ENCODE measurements at places on chromosomes 5 and 9.

- DNase-seq = no peak
Measured at GRCh38 chr5:84281383-84281782, 103.3 kb downstream of the EDIL3 start.

GRCh38 chr9:121285835-121286687 lies 18.1 kb downstream of the GSN start:
- peak; percentile 38 for DNase-seq

DNA sequence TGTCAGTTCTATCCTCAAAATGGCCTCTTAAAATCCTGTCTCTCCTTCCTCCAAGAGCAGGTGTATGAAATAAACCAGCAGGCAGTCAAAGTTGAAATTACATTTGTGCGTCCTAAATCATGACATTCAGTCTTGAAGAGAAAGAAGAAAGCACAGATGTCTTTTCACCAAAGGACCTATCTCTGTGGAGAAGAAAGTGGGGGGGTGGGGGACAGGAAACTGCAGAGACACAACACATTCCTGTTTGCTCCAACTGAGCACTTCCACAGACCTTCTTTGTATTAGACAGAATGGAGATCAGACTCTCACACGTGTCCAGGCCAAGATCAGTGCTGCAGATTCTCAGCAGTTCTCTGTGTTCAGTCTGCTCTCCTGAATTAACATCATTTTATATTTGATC lies 471.9 kb upstream of the RGMB start:
- no peak for DNase-seq

GRCh38 chr5:148986636-148987035 lies 76.2 kb downstream of the SH3TC2 start:
- no peak for DNase-seq

GRCh38 chr9:30937106-30937505 lies 1447.3 kb upstream of the ACO1 start:
- no peak for DNase-seq

DNA sequence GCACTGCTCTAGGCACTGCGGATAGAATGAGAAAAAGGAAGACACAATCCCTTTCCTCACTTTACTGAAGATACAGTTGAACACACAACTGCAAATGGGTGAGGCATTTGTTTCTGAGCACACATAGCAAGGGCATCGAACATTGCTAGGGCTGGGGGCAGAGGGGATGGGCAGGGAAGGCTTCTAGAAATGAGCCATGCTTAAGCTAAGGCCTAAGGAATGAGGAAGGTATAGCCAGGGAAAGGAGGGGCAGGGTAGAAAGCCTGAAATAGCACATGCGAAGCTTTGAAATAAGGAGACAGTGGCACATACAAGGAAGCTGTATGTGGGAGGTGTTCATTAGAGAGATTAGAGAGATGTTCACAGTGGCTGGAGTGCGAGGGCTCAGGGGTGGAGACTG lies 92.7 kb downstream of the KIF4B start:
- DNase-seq = no peak

GRCh38 chr9:107983762-107984161 lies 494.2 kb upstream of the KLF4 start:
- DNase-seq = no peak

DNA sequence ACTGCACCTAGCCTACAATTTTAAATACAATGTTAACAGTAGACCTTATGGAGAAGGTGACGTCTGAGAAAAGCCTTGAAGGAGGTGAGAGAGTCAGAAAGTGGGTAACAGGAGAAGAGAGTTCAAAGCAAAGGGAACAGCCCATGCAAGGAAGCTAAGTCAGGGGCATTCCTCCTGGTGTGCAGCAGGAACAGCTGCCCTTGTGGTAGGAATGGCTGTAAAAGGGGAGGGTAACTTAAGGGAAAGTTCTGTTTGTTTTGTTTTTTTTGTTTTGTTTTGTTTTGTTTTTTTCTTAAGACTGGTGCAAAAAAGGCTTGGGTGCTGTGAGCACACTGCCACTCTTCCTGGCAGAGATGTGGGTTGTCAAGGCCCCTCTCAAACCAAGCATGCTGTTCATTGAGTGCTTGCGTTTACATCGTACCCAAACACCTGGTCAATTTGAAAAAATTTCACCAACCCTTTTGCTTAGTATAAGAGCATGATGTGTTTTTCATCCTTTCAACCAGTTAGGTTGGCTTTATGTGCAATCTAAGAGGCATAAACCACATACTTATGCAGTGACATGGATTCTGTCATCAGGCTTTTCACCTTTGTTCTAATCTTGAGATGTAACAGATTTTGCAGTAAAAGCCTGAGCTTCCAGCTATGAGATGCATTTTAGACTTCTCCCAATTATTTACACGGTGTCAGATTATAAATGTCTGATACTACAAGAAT lies 279.7 kb downstream of the GLIS3 start:
- DNase-seq = no peak

GRCh38 chr5:132768485-132768868 lies 8.6 kb downstream of the SEPTIN8 start:
- no peak for DNase-seq

DNA sequence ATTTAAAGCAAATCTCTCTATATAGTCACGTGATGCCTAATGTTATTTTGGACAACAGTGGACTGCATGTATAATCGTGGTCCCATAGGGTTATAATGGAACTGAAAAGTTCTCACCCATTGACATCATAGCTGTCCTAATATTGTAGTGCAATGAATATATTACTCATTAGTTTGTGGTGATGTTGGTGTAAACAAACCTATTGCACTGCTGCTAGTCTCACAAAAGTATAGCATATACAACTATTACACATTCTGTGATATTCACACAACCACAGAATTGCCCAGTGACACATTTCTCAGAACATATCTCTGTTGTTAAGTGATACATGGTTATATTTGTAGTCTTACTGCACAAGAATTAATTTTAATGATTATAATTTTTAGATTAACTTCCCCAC lies 37.7 kb downstream of the IPO11 start:
- no peak for DNase-seq

- DNase-seq = no peak
Measured at GRCh38 chr5:131256507-131256823, 7.4 kb upstream of the CDC42SE2 start.

- DNase-seq = no peak
Measured at GRCh38 chr5:178304016-178304415, 71.4 kb upstream of the PHYKPL start.

GRCh38 chr5:133890776-133891280 lies 77.6 kb downstream of the C5orf15 start:
- no peak for DNase-seq

- peak; percentile 29 for DNase-seq
Measured at GRCh38 chr5:158382473-158382872, 523.5 kb upstream of the CLINT1 start.

GRCh38 chr5:140796718-140797095 lies 2.1 kb downstream of the PCDHA2 start:
- DNase-seq = no peak

DNA sequence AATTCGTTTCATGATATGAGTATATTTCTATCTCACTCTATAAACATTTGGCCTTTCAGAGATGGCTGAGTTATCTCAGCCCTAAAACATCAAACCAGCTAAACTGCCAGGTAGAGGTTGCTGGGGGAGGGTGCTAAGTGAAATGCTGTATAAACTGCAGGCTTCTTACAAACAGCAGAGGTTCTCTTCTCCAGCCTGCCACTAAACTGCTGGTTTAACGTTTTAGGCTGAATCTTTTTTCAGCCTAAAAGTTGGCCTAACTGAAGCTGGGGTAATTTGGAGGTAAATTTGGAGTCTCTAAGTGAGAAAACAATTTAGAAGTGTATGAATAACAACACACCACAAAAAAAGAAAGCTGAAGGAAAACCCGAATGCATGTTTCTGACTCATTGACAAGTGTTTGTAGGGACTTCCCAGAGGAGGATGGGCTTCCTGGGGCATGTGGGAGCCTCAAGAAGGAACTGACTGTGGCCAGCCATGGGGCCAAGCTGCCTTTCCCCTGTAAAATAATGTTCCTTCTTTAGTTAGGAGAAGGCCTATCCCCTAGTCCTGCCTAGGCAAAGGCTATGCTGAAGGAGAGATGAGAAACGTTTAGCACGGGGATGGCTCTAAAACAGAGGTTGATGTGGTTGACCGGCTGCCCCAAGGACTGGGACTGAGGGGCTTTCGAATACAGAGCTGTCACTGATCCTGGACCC lies 44.3 kb downstream of the SLC28A3 start:
- DNase-seq = no peak

DNA sequence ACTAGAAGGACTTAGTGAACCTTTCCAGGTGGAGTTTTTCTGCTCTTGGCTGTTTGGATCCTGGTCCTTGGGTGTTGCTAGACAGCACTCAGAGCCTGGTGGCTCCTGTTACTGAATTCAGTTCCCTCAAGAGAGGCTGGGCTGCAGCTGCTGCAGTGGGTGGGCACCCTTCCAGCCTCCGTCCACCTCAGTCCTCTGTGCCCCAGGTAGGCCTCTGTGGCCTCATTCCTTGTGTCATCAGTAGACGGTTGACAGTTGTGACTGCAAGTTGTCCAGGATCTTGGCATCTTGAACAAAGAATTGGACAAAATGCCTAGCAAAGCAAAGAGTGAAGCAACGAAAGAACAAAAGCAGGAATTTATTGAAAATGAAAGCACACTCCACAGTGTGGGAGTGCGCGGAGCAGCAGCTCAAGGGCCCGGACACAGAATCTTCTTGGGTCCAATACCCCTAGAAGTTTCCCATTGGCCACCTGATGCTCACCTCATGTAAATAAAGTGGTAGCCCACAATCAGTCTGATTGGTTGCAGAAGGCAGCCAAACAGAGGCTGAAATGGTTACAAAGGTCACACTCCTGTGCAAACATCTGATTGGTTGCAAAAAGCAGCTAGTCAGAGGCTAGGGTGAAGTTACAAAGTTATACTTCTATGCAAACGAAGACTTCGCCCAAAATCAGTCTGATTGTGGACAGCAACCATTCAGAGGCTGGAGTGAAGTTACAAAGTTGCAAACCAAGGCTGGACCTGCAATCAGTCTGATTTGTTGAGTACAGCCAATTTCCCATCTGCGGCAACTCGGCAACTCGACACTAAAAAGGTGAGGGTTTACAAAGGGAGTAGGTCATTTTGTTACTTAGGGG lies 40.1 kb downstream of the F2R start:
- no peak for DNase-seq

DNA sequence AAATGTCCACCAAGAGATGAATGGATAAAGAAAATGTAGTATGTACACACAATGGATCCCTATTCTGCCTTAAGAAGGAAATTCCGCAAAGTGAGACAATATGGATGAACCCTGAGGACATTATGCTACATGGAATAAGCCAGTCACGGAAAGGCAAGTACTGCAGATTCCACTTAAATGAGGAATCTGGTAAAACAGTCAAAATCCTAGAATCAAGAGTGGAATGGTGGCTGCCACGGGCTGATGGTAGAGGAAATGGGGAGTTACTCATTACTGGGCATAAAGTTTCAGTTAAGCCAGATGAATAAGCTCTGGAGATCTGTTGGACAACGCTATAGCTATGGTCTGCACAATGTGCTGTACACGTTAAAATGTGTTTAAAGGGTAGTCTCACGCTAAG lies 47.2 kb downstream of the STK10 start:
- DNase-seq = no peak

DNA sequence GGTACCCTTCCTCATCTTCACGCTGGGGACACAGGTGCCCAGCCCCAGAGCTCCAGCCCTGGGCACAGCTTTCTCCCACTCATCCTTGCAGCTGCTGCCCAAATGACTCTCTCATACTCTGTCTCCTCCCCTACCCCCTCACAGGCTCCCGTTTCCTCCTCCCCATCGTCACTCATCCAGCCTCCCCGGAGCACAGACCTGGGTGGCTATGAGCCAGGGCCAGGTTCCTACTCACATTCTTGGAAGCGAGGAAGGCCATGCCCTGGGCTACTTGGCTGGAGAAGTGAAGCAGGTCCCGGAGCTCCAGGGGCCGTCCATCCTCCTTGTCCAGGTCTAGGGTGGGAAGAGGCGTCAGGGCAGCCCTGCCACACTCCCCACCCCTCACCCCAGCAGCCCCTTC lies 29.3 kb downstream of the CSF1R start:
- DNase-seq = no peak

GRCh38 chr9:129685220-129685932 lies 19.9 kb downstream of the PRRX2 start:
- peak; percentile 72 for DNase-seq

DNA sequence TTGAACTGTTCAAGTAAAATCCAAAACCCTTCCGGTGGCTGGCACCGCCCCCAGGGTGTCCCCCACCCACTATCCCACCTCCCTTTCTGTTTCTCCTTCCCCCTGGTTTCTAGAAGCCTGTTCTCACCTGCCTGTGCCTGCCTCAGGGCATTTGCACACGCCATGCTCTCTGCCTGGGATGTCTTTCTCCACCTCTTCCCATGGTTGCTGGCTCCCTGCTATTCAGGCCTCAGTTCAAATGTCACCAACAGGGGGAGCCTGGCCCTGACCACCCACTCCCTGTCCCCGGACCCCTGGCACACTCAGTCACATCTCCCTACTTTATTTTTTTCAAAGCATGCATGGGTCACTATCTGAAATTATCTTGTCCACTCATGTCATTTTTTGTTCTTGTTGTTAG lies 39.9 kb upstream of the EEIG1 start:
- DNase-seq = no peak

- no peak for DNase-seq
Measured at GRCh38 chr5:91136271-91136670, 246.8 kb downstream of the ARRDC3 start.

- no peak for DNase-seq
Measured at GRCh38 chr5:160905285-160905684, 53.3 kb upstream of the ATP10B start.

DNA sequence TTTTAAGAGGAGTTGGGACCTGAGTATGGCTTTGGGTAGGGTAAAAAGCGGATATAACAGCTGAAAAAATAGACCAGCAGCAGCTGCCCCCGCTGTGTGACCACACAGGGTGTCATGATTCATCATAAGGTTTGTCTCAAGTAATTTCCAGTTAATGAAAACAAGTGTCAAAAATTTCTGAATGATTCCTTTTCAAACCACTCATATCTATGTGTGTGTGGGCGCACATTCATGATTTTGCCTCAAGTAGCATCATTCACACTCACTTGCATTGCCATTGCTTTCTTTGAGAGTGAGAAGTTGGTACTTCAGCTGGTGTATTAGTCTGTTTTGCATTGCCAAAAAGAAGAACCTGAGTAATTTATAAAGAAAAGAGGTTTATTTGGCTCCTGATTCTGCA lies 12.1 kb upstream of the TNFAIP8 start:
- DNase-seq = no peak

GRCh38 chr9:5392285-5392684 lies 45.4 kb downstream of the PLGRKT start:
- DNase-seq = no peak

- DNase-seq = no peak
Measured at GRCh38 chr5:81140441-81140840, 92.7 kb upstream of the CKMT2 start.

- DNase-seq = peak; percentile 18
Measured at GRCh38 chr5:15598294-15598902, 98.4 kb downstream of the FBXL7 start.

DNA sequence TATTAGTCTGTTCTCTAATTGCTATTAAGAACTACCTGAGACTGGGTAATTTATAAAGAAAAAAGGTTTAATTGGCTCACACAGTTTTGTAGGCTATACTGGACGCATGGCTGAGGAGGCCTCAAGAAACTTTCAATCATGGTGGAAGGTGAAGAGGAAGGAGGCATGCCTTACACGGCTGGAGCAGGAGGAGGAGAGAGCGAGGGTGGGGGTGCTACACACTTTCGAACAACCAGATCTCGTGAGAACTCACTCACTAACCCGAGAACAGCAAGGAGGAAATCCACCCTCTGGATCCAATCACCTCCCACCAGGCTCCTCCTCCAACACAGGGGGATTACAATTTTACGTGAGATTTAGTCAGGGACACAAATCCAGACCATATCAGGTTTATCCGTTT lies 90.0 kb downstream of the RMI1 start:
- DNase-seq = no peak

Data from NCI-H460 (cell line).